ENCODE measurements at places on chromosomes 6 and 20.

GRCh38 chr6:17096096-17096495, 5.8 kb upstream of the STMND1 start:
- no peak for DNase-seq

DNA sequence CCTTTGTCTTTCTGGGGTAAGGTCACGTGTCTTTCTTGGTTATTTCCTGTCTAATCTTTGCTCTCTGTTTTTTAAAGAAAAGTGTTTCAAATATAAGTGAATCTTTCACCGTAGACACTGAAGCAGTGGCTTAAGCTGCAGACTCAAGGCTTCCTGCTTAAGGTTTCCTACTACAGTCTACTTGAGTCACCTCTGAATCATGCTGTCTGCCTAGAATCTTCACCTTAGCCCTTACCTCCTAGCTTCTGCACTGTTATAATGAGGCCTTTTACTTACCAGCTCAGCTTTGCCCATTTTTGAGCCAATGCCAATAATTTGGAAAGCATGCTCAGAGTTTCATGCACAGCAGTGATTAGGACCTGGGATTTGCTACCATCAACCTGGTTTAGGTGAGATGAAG, 30.6 kb downstream of the ADGRF4 start:
- no peak for DNase-seq

DNA sequence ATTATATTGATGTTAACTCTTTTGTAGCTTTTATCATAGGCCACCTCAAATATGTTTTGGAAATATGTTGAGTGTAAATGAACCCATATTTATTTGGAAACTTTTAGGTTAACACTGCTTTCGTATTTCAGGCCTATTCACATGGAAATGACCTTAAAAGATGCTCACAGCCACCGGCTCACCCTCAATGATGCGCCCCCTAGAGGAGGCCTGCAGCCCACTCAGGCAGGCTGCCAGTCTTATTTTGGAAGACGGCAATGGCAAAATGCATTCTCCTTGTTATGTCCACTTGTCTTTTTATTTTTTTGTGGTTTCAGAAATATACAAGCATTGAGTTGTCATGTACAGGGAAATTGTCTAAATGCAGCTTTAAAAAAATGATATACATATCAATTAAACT, 869.7 kb downstream of the PHF3 start:
- DNase-seq, result no peak

DNA sequence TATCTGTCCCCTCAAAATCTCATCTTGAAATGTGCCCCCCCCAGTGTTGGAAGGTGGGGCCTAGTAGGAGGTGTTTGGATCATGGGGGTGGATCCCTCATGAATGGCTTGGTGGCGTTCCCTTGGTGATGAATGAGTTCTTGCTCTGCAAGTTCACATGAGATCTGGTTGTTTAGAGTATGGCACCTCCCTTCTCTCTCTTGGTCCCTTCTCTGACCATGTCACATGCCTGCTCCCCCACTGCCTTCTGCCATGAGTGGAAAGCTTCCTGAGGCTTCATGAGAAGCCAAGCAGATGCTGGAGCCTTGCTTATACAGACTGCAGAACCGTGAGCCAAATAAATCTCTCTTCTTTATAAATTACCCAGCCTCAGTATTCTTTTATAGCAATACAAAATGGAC, 70.9 kb downstream of the MAN1A1 start:
- no peak for DNase-seq

- DNase-seq, result no peak
Observed at GRCh38 chr6:12012038-12012557, at the start of gene HIVEP1. TSS of gene HIVEP1 (plus strand) at chr6:12012312. CDS start at chr6:12015629, 3,317 bp downstream.

- DNase-seq, result no peak
Observed at GRCh38 chr20:37357481-37358365, 11.8 kb downstream of the SRC start.

- DNase-seq, result peak; percentile 10
Observed at GRCh38 chr20:35773154-35773751, 1.4 kb downstream of the PHF20 start.

DNA sequence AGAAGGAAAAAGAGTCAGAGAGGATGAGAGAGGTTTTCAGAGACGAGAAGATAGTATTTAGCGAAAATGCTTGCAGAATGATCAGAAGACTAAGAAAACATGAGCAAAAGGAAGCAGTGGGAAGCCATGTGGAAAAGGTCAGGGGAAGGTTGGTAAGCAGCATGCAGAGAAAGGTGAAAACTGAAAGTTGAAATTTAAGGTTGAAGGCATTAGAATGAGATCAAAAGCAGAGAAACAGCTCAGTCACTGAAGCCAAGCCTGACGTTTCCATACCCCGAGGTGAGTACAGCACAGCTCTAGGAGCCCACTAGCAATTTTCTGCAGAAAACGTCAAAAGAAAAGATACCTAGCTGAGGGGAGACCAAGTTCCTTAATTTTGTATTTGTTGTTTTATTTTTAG, 19.1 kb upstream of the TFB1M start:
- no peak for DNase-seq

DNA sequence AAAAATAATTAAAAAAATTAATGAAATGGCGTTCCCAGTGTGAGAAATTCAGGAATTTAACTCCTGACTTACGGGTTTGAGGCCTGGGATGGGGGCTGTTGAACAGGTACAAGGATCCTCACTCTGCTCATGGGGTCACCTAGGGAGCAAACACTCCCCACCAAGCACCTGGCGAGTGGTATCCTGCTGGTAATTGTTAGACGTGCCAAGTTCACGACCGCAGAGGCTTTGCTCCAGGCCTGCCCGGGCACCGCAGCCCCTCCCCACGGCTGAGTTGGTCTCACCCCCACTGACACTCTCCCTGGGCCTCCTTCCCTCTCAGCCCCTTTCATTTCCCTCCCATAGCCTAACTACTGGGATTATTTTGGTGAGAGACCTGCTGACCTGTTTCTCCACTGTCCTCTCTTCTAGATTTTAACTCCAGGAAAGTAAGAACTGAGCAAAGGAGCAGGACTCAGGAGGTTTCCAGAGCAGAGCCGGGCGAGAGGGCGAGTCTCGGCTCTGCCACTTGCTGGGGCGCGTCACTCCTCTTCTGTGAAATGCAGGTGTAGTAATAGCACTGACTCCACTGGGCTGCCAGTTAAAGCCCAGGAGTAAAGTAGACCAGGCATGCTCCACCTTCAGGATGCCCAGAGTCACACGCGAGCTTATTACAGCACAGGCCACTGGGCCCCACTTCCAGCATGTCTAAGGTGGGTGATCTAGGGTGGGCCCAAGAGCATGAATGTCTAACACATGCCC, 22.8 kb downstream of the BMP7 start:
- DNase-seq, result no peak

- DNase-seq, result no peak
Observed at GRCh38 chr6:41625442-41625841, 12.8 kb upstream of the MDFI start.

- DNase-seq, result no peak
Observed at GRCh38 chr20:41411391-41411847, 44.8 kb upstream of the EMILIN3 start.

DNA sequence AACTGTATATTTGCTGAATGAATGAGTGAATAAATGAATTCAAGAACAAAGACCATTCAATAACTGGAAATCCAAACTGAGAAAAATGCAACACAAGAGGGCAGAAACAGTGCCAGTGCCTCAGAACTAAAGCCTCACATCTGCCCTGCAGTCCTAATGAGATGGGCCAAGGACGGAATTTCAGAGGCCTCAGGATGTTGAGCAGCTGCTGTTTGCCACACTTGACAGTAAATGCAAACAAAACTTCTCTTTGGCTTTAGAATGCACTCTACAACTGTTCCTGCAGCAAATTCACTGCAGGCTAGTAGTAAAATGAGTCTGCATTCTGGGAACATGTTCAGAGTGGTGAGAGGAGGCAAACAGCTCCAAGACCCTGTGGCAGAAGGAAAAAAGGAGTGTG, 177.6 kb upstream of the LRFN2 start:
- DNase-seq, result no peak

DNA sequence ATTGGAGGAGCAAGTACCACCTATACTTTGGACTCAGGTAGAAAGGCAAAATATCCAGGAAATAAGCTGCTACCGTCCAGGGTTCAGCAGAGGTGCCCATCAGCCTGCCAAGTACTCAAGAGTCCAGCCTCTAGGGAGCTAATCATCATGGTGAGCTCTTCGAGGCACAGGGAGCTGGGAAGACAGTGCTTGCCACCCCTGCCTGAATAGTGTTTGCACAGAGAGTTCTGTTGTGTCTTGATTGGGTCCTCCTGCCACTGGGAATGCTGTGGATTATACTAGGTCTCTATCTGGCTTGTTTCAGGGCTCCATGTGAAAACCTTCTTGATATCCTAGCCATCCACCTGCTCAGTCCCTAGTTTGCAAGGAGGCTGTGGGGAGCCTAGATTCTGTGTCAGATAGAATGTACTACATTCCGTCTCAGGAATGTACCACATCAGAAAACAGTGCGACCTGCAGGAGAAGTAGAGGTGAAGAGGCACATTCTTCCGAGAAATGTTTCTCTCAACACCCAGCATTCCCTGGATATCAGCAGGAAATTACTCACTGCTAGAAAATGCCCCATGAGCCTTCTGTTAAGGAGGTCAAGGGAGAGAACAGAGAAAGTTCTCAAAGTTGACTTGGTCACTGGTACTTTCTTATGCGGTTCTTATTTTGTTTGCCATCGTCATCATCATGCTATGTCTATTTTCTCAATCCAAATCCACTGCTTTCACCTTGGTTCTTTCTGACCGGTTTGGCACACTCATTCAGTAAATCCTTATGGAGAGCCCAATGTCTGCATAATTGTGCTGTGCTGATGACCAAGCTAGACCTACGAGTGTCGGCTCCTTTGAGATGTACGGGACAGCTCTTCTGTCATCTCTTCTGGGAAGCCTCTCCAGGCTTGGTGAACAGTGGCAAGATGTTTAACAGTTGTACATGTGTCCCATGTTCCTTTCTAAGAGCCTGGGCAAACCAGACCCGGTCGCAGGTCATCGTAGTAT, 30.7 kb downstream of the PTPN1 start:
- DNase-seq, result no peak

DNA sequence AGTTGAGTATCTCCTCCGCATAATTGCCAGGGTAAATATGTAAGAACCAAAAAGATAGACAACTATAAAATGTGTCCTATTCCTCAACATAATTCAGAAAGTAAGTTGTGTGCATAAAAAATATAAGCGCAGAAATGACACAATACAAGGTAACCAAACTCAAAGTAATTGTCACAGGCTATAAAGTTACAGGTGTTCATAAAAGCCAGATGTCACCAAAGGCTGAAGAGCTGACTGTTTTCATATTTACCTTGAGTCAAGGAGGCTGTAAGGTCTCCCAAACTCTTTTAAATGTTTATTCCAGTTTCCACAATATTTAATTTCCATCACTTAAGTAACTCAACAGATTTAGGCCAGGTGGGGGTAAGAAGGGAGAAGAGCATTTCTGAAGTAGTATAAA, 192.2 kb upstream of the MARCKS start:
- DNase-seq, result no peak

GRCh38 chr6:138406443-138406842, 2.4 kb downstream of the HEBP2 start:
- DNase-seq, result no peak

DNA sequence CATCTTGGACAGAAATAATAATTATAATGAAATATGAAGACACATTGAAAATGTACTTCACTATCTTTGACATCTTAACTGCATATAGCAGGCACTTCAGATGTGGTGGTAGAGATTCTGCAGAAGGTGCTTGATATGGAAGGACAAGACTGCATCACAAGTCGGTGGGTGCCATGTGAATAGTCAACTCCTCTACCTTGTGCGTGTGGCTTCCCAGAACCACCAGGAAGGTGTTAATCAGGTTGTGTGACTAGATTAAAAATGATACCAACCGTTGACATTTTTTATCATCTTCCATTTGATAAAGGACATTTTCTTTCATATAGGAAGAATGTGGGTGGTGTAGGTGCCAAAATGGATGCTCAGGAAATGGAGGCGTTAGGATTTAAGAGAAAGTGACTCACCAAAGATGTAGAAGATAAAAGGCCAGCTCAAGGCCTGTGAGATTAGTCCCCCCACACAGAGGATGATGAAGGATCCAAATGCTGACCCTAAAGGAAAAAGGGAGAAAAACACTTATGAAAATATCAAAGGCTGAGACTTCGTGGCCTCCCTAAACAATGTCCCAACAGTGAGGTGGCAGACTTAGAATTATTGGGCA, 12.3 kb downstream of the SLC17A2 start:
- DNase-seq, result no peak

DNA sequence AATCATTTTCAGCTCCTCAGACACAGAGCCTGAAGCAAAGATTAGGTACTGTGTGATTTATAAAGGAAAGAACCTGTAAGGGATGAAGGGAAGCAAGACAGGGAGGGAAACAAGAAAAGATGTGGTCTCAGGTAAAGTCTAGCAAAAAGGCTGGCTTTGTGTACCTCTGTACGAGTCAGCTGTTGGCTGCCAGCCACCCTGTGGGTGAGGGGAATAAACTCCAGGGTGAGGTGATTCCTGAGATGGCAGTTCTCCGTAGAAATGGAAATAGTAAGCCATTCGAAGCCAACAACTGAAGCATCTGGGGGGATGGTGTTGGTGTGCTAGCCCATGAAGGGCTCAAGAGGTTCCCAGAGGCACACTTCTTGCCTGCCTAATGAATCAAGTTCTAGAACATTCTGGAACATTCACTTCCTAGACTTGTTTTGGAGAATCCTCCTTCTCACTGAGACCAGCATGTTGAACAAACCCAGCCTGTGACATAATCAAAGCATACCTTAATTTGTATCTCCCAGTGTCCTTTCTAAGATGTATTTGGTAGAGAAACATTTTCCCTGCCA, 10.6 kb upstream of the TTPAL start:
- no peak for DNase-seq

- no peak for DNase-seq
Observed at GRCh38 chr6:27144740-27145079, 102.8 kb upstream of the PRSS16 start.

DNA sequence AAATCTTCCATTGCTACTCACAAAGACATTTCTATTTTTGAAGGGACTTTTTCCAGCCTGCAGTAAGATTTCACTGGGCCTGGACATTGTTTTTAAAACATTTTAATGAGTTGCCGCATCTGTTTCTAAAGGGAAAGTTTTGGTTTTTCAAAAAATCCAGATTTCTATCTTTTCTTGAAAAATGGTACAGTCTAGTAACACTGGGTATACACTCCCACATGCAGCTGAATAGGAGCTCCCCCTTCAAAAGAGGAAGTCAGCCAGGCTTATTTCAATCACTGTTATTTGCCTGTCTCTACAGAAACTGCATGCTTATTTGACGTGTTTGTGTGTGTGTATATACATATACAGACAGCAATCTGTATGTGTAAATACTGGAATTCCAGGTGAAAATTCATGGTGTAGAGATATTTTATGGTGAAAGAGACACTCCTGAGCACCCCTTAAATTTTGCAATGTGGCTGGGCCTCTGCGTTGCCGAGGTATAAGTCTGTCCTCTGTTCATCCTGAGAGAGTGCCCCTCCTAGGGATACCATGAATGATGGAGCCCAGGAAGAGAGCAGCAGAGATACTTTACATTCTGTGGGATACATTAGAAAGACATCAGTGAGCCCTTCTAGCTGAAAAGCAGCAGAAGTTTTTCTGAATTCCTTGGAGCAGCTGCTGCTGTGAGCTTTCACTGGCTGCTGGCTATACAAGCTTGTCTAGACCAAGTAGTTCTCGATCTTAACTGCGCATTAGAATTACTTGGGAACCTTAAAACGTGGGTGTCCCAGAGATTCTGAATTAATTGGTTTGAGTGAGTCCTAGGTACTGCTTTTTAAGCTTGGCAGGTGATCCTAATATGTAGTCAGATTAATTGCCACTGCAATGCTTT, 12.0 kb upstream of the ABRACL start:
- DNase-seq, result no peak

- no peak for DNase-seq
Observed at GRCh38 chr6:169225887-169226286, 27.8 kb downstream of the THBS2 start.

GRCh38 chr6:137772541-137773250, 94.4 kb upstream of the TNFAIP3 start:
- DNase-seq, result no peak
